ENCODE measurements at places on chromosomes 3 and 15.

DNA sequence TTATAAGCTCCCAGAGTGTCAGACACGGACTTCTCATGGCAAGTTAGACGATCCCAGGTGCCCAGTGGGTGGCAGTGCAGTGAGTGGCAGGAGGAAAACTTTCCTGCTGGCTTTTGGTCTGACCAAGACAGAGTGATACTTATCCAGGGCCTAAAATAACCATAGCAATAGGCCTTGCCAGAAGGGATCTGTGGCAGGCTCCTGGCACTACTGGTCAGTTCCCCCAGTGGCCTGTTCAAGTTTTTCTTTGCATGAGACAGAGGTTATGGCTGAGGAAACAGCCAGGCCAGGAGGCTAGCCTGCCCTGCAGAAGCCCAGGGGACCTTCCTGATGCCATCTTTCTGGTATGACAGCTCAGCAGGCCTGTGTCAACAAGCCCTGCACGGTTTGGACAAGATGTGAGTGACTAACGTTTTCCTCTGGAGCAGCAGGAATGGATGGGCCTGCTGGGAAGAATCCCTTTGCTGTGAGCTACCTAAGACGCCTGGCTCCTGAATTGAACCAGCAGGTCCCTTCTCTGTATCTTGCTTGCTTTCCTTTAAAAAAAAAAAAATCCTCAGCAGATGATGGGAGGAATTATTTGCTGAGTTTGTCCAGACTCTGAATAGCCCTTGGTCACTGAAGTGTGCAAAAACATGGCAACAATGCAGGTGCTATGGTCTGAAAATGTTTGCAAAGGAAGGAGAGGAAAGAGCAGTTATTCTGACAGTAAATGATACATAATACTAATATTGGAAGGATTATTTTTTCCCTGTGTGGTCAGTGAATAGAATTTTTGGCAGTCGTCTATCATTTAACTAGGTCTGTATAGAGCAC, 18.0 kb downstream of the SCG5 start:
- DNase-seq = peak; percentile 92

- DNase-seq = no peak
Observed at GRCh38 chr3:196513697-196514349, 1.3 kb downstream of the SMCO1 start.

- no peak for DNase-seq
Observed at GRCh38 chr15:38369936-38370478, 83.9 kb upstream of the FAM98B start.

- no peak for DNase-seq
Observed at GRCh38 chr3:102896851-102897621, 462.2 kb downstream of the ZPLD1 start.

- no peak for DNase-seq
Observed at GRCh38 chr15:20645956-20646355, 104.4 kb upstream of the GOLGA6L6 start.

DNA sequence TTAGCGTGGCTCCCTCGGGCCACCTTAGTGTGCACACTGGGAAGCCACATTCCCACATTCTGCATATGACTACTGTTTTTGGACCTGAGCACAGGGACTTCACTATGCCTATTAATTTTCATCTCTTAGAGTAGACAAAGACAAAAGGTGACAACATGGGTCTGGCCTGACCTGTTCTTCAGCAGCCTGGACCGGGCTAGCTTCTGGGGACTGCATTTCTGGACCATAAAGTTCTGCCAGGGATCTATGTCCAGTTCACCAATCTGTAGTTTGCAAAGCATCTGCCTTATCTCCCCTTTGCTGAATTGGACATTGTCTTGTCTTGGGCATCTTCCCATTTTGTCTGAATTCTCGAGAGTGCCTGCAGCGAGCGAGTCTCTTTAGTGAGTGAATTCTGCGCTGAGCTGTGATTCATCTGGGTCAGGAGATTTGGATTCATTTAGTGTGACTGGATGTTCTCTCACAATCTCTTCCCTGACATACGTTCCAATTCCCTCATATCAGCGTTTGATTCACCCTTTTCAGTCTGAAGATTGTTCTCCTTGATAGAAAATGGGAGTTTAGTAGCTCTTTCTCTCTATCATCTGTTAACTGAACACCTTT, 112.2 kb upstream of the PLXNA1 start:
- DNase-seq = peak; percentile 15

GRCh38 chr15:88467935-88468528, 524 bp downstream of the MRPS11 start:
- no peak for DNase-seq

DNA sequence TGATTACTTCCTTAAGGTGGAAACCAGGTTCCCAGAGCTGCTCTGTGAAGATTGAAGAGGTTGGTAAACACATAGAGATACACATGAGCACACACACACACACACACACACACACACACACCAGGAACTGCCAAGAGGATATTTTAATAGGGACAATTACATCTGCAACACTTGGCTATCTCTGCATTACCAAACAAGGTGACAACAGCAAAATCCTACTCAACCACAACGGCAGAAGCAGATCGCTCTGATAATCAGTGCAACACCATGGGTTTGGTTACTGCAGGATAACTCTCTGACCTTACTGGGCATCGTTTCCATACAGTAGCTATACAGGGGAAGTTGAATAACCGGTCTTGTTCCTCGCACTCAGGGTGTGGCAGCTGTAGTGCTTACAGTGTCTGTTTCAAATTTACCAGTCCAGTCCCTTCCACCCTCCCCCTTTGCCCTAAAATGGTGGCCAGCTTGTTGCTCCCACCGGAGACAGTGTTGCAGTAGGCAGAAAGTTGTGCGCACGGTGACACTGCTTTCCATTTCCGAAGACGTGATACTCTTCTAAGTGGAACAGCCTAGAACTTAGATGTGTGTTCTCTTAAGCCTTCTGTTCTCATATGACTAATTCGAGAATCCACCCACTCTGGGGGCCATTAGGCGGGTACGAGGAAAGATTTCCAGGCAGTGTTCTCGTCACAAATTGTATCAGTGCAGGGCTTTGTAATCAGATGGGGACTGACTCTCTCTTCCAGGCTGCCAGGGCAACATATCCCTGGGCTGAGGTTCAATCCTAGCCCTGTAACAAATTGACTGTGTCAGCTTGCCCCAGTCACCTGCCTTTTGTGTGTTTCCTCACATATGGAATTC, 176.2 kb downstream of the P3H2 start:
- DNase-seq = no peak

- DNase-seq = no peak
Observed at GRCh38 chr3:34090876-34091275, 292.4 kb downstream of the PDCD6IP start.

GRCh38 chr3:17678116-17678741, 64.2 kb downstream of the TBC1D5 start:
- peak; percentile 52 for DNase-seq

DNA sequence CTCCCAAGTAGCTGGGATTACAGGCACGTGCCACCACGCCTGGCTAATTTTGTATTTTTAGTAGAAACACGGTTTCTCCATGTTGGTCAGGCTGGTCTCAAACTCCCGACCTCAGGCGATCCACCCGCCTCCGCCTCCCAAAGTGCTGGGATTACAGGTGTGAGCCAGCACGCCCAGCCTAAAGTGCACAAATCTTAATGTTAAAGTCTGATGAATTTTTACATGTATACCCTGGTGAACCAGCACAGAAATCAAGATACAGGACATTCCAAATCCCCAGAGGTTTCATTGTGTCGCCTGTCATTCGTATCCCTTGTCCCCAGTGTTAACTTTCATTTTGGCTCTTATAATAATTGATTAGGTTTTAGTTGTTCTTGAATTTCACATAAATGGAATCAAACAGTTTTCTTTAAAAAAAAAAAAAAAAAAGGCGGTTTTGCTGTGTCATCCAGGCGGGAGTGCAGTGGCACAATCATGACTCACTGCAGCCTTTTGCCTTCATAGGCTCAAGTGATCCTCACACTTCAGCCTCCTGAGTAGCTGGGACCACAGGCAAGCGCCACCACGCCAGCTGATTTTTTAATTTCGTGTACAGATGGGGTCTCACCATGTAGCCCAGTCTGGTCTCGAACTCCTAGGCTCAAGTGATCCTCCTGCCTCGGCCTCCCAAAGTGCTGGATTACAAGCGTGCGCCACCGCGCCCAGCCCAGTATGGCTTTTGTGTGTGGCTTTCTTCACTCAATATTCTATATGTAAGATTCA, 1.5 kb upstream of the TM4SF19 start:
- DNase-seq = peak; percentile 25

DNA sequence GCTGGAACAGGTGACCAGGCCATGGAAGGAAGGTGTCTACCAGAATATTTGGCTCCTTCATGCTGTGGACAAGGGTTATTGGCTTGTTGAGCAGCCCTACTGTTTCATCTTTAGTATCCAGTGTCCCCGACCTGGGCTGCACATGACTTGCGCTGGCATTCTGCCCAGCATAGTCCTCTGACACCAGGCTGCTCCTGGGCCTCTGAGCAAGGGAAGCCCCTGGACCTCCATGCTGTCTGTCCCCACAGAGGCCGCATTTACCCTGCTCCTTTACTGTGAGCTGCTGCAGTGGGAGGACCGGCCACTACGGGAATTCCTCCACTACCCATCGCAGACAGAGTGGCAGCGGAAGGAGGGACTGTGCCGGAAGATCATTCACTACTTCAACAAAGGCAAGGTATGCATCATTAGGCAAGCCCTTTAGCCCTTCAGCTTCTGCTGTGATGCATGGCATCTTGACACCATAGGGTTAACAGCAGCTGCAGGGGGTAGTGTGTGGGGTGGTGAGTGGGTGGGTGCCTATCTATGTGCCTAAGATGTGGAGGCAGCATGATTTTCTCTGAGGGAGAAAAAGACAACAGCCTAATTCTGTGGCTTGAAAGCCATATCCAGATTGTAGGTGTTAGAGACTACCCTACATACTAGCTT, 44.0 kb upstream of the MANF start:
- no peak for DNase-seq

- DNase-seq = no peak
Observed at GRCh38 chr3:129530251-129530791, 1.9 kb downstream of the RHO start.

DNA sequence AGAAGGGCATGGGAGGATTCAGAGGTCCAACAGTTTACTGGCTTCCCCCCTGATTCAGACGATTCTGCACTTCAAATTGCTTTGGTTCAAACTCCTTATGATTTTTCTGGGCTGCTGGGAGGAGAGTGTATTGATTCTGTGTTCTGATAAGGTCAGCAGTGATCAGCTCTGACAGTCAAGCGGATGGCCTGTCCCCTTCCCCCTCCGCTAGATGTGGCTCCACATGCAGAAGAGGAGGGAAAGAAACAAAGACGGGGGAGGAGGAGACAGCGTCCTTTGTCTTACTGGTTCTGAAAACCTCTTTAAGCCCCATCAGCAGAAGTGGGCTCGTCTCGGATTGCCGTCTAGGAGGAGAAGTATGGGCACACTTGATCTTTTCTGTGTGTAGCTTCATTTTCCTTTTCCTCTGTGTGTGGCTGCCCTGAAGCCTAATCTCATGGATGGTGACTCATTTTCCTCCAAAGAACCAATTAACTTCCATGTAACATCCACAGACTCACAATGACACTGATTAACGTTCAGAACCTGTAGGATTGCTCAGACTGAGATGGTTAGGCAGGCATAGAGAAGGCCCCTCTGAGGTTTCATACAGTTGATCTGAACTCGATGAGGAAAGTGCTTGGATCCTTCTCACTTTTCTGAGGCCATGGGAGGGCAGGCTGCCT, 162.4 kb upstream of the PPP2R3A start:
- DNase-seq = no peak

DNA sequence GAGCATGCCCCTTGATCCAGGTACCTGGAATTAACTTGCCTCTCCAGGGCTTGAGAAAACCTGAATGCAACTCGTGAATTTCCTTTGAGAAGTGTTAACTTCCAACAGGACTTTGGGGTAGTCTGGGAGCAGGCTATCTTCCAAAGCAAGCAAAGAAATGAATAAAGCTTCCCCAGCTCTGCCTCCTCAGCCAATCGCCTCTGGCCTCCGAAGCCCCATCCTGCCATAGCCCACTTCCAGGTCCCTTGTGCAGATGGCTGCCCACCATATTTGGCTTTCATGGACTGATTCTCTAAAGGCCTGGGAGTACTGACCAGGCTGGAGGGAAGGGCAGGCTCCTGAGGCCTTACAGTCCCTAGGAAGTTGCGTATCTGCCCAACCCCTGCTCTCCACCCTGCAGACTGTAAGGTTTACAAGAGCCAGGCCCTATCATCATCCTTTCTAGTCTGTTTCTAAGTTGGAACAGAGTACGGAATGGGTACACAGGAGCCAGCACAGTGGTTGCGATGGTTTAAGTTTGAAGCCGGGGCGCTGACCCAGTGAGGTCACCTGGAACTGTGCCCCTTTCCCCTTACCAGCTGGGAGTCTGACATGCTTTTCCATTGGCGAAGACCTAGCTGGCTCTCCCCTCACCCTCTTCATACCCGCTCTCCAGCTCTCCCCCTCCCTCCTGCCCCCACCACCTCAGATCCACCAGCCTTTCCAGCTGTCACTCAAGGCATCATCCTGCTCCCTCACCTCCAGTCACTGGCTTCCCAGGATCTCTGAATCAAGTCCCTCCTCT, 1.1 kb upstream of the PML start:
- no peak for DNase-seq

- no peak for DNase-seq
Observed at GRCh38 chr3:100160521-100160920, 46.2 kb upstream of the FILIP1L start.

DNA sequence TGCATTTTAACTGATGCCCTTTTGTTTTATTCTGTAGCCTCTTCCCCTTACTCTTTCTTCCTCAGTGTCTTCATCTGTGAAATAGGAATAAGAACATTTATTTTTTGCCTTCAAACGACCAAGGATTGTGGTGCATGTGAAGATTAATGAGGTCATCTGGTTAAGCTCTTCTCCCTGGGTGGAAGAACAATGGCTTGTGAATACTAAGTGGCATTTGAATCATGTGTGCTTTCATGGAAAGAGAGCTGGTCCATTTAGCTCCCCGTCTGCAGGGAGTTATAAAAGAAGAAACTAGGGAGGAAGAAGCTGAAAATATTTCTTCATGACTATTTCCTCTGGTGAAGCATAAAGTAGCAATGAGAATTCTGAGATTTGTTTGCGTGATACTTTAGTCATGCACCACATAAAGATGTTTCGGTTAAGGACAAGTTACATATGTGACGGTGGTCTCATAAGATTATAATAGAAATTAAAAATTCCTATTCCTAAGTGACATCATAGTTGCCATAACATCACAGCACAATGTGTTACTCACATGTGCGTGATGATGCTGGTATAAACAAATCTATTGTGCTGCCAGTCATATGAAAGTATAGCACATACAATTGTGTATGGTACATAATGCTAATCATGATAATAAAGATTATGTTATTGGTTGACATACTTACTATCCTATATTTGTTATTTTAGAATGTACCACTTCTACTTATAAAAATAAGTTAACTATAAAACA, 374.3 kb downstream of the RBMS3 start:
- no peak for DNase-seq

DNA sequence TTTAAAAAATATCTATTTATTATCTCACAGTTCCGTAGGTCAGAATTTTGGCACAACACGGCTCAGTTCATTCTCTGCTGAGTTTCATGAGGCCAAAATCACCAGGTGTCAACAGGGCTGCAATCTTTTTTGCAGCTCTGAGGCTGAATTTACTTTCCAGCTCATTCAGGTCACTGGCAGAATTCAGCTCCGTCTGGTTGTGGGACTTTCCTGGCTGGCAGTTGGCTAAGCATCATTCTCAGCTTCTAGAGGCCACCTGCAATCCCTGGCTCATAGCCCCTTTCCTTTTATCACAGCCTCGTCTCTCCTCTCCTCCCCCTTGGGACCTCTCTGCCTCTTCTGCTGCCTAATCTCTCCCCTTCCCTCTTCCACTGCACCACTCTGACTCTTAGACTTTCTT, 174.0 kb upstream of the WNT5A start:
- DNase-seq = no peak

- DNase-seq = peak; percentile 91
Observed at GRCh38 chr3:9715764-9716437, 12.3 kb downstream of the CPNE9 start.

GRCh38 chr3:131349946-131350347, 31.6 kb upstream of the NUDT16 start:
- peak; percentile 9 for DNase-seq

Measured in stromal cell of bone marrow (primary cell).